ENCODE measurements at places on chromosomes 13 and 19.

GRCh38 chr19:58479303-58479702 lies 3.2 kb downstream of the ZNF446 start:
- DNase-seq, result no peak

- no peak for DNase-seq
Measured at GRCh38 chr13:99542788-99543406, 41.6 kb downstream of the TM9SF2 start.

GRCh38 chr13:100611678-100612492 lies 23.3 kb upstream of the GGACT start:
- no peak for DNase-seq

GRCh38 chr13:45778882-45779281 lies 72.7 kb downstream of the SIAH3 start:
- no peak for DNase-seq

GRCh38 chr19:16285769-16286498 lies 38.7 kb upstream of the KLF2 start:
- DNase-seq, result no peak

DNA sequence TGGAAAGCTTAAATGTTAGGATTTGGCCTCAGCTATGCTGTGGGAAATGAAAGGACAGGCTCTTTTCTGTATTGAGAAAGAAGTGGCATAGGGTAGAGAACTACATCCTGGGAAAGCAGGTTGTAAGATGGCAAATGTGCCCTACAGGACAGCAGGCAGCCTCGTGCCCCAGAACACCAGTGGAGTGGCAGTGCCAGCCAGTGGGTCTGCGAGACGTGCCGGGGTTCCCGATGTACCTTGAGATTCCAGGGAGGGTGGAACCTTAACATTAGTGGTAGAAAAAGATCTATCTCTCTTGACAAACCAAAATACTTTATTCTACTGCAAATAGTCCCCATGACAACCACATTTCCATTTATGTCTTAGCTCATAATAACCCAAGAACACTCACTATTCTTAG lies 42.7 kb downstream of the DCLK1 start:
- no peak for DNase-seq

- DNase-seq, result no peak
Measured at GRCh38 chr13:112132142-112132541, 65.2 kb downstream of the SOX1 start.

GRCh38 chr13:107035778-107036177 lies 467.8 kb upstream of the ARGLU1 start:
- peak; percentile 1 for DNase-seq

- DNase-seq, result no peak
Measured at GRCh38 chr13:96185818-96186217, 95.9 kb downstream of the HS6ST3 start.

GRCh38 chr19:46350758-46351159 lies 3.9 kb downstream of the PPP5C start:
- no peak for DNase-seq

GRCh38 chr19:2149980-2150793 lies 1.2 kb downstream of the AP3D1 start:
- peak; percentile 19 for DNase-seq

DNA sequence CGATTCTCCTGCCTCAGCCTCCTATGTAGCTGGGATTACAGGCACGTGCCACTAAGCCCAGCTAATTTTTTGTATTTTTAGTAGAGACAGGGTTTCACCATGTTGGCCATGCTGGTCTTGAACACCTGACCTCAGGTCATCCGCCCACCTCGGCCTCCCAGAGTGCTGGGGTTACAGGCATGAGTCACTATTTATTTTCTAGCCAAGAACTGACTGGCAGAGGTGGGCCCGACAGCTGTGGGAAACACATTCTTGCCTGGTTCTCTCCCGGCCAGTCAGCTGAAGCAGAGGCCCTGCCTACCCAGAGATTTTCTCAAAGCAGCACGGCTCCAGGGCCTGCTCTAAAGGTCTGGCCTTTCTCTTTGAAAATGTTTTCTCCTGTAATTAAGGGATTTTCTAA lies 108.0 kb downstream of the KCTD15 start:
- peak; percentile 34 for DNase-seq

DNA sequence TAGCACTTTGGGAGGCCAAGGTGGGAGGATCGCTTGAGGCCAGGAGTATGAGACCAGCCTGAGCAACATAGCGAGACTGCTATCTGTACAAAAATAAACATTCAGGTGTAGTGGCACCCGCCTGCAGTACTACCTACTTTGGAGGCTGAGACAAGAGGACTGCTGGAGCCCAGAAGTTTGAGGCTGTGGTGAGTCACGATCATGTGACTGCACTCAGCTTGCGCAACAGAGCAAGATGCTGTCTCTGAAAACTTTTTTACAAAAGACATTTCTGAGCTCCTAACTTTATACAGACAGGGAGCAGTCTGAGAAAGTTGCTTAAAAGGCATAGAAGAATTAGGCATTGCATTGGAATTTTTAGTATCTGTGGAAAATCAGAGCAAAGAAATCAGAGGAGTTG lies 10.4 kb upstream of the TBC1D4 start:
- DNase-seq, result peak; percentile 51

GRCh38 chr19:31533114-31533513 lies 183.9 kb upstream of the TSHZ3 start:
- peak; percentile 1 for DNase-seq

DNA sequence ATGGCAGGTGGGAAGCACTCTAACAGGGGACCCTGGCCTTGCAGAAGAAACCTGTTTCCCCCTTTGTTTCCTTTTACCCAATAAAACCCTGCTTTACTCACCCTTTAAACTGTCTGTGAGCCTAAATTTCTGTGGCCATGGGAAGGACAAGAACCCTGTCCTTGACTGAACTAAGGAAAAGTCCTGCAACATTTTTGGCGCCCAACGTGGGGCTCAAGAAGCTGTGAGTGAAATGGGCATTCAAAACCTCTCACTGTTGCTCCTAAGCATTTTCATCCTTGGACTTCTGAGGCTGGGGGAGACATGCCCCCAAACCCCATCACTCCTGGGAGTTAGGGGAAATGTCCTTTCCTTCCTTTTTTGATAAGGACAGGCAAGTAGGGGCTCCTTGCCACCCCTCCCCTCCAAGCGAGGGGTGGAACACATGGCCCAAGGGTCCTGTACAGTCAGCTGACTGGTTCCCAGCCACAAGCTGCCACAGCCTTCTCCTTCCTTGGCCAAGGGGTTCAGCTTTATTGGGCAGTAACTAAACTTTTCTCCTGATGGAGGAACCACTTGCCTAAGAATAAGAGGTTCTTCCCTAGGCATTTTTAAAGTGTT lies 381.6 kb downstream of the KLF5 start:
- DNase-seq, result peak; percentile 31

GRCh38 chr19:36067681-36068080 lies 13.0 kb downstream of the WDR62 start:
- no peak for DNase-seq

GRCh38 chr13:25978961-25979360 lies 72.9 kb downstream of the SHISA2 start:
- no peak for DNase-seq

All from cardiac fibroblast (primary cell).